ENCODE measurements at places on chromosomes 7 and 10.
A peak's percentile ranks its signal among the peaks of the same experiment; 100 is the strongest.

- no peak for DNase-seq
These were observed 34.7 kb downstream of the GSDME start for GRCh38 chr7:24722386-24723177.

DNA sequence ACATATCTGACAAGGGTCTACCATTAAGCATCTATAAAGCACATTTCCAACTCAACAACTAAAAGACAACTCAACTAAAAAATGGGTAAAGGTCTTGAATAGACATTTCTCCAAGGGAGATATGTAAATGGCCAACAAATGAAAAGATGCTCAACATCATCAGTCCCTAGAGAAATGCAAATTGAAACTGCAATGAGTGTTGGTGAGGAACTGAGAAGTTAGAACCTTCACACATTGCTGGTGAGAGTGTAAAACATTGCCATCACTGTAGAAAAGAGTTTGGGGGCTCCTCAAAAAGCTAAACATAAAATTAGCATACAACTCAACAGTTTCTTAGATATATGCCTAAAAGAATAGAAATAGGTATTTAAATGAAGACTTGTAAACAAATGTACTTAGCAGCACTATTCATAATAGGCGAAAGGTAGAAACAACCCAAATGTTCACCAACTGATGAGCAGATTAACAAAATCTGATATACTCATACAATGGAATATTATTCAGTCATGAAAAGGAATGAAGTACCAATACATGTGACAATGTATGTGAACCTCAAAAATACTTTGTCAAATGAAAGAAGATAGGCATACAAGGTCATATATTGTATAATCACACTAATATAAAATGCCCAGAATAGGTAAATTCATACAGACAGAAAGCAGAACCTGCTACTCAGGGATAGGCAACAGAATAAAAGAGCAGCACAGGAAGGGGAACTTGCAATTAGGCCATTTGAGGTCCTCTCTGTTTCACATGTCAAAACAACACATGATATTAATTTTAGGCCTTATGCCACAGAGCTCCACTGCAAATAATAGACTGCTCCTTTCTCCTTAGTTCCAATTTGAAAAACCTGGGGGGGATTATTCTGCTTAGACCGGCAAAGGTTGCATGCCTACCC is 10.6 kb upstream of the LRRC72 start:
- DNase-seq = no peak

GRCh38 chr7:139592801-139593461 is 69.4 kb downstream of the CLEC2L start:
- no peak for DNase-seq

- DNase-seq = no peak
These were observed 25.6 kb downstream of the TMEM196 start for GRCh38 chr7:19747740-19748339.

GRCh38 chr7:79458796-79459195 is 5.3 kb upstream of the MAGI2 start:
- DNase-seq = no peak

DNA sequence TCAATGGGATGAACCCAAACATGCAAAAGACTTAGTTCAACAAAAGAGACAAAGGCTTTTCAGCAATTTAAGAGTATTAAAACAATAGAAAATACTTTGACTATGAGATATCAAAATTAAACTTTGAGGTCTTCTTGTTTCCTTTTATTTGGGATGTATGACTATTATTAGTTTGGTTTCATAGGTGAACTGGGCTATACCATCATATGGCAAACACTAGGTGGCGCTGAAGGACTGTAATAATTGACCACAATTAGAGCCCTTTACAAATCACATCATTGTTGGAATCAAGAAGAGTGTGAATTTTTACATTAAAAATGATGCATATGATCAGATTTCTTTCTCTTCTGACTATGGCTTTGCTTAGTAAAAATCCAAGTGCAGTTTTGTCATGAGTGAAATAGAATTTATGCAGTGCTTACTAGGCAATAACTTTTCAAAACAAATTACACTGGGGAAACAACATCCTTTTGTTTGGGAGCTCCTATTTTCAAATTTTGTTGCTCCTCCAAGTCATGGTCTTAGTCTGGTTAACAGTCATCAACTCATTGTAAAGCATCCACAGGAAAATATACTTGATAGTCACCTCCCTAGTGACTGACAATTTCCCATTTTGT is 14.7 kb upstream of the NXPH1 start:
- no peak for DNase-seq

DNA sequence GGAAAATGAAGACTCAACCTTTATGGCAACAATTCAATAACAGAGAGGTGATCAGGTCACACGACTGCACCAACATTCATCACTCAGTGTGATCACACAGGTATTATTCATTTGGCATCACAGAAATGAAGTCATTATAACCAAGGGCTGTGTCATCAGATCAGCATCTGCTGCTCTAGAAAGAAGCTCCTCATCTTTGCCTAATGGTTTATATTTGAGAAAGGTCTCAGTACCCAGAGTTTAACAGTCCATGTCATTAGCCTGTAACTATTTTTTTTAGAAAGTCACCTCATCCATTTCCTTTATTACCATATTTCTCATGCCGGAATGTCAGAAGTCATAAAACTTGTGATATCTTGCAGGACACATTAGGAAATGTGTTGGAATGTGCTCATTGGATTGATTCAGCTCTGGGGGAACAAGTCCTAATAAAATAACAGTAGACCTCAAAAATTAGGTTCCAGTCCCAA is 45.1 kb upstream of the PRKG1 start:
- DNase-seq = no peak

DNA sequence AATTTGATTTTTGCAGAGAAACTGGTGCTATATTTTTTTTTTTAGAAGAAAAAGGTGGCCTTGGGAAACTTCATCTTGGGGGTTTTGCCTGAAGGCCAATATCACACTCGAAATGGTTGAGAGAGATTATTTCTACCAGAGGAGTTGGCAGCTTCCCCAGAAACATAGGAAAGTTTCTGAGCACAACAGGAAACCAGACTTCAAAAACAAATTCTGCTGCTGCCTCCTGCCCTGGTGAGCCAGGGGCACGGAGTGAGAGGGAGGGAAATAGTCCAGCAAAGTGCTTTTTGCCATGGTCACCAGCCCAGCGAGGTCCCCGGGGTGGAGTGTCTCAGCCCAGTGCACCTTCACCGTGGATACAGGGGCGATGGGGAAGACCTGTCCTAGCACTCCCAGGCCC is 61.1 kb downstream of the FOXI2 start:
- no peak for DNase-seq

GRCh38 chr10:106440355-106440754 is 724.2 kb downstream of the SORCS1 start:
- DNase-seq = no peak

GRCh38 chr7:151790830-151791620 is 85.9 kb downstream of the PRKAG2 start:
- DNase-seq = no peak

GRCh38 chr10:5534051-5534821 is 9.5 kb downstream of the CALML3 start:
- peak; percentile 33 for DNase-seq

GRCh38 chr10:31650010-31650409 is 278.6 kb downstream of the ARHGAP12 start:
- DNase-seq = no peak

GRCh38 chr7:48298779-48299178 is 127.5 kb downstream of the ABCA13 start:
- DNase-seq = peak; percentile 28

- no peak for DNase-seq
These were observed 132.5 kb downstream of the RELN start for GRCh38 chr7:103856929-103857328.

- DNase-seq = no peak
These were observed 6.0 kb downstream of the RGS10 start for GRCh38 chr10:119536508-119537025.

GRCh38 chr7:143974459-143974858 is 19.8 kb downstream of the OR2F1 start:
- DNase-seq = no peak

DNA sequence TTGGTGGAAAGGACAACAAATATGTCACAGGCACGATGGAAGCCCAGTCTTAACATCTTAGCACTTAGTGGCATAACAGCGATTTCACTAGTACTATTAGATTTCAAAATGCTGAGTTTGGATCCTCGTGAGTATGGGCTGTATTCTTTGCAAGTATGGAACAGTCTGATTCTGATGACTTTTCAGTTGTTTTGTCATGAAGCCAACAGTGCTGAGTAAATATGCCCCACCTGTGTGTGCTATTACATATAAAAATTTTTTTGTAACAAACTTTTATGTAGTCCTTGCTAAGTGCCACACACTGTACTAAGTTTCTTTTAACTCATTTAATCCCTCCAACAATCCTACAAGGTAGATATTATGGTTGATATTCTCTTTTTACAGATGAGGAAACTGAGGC is 30.8 kb downstream of the MTURN start:
- no peak for DNase-seq

DNA sequence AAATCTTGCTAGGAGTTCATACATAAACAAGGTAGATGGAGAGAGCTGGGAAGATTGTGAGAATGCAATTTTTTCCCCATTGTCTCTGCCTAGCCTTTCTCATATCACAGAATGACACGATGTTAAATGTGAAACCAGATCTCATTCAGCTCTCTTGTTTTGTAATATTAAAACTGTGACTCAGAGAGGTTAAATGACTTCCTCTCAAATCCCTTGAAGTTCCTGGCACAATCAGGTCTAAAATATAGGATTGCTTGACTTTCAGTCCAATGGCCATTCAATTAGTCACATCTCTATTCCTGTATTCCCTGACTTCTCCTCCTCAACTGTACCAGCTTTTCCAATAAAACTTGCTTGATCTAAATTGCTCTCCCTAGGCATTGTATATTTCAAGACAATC is 3.1 kb downstream of the ANKRD22 start:
- no peak for DNase-seq

DNA sequence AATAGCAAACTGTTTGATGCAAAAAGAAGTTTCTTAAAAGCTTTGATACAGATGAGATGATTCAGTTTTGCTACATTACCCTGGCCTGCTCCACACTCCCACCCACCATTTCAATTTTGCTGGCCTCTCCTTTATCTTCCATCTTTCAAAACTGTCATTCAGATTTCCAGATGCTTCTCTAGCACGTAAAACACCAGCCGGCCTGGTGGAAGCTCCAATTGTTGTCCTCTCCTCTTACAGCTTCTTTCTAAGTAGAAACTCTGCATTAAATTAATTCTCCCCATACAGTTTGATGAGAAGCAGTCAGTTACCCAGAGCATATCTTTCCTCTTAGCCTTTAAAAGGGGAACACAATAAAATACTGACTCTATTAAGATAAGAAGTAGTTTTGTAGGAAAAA is 34.3 kb upstream of the ELMO1 start:
- DNase-seq = no peak

- DNase-seq = no peak
These were observed 27.1 kb upstream of the STOX1 start for GRCh38 chr10:68800211-68800610.

- DNase-seq = no peak
These were observed 287.6 kb upstream of the TPK1 start for GRCh38 chr7:145123502-145123901.

All from activated naive CD4-positive, alpha-beta T cell treated with anti-CD3 and anti-CD28 coated beads, Interleukin-2, amount 50 U/mL, for 72 hours (primary cell).